ENCODE measurements at places on chromosomes 2 and 18.

GRCh38 chr2:85522090-85522647 is 16.8 kb upstream of the MAT2A start:
- no peak for DNase-seq

DNA sequence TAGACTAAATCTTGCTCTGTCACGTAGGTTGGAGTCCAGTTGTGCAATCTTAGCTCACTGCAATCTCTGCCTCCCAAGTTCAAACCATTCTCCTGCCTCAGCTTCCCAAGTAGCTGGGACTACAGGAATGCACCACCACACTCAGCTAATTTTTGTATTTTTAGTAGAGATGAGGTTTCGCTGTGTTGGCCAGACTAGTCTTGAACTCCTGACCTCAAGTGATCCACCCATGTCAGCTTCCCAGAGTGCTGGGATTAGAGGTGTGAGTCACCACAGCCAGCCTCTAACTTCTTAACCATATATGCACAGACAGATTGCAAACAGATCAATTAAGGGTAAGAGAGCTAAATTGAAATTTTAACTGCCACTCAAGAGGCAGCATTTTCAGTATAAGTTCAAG is 22.1 kb upstream of the CNGA3 start:
- no peak for DNase-seq

GRCh38 chr2:2083113-2083758 is 247.8 kb downstream of the MYT1L start:
- no peak for DNase-seq

DNA sequence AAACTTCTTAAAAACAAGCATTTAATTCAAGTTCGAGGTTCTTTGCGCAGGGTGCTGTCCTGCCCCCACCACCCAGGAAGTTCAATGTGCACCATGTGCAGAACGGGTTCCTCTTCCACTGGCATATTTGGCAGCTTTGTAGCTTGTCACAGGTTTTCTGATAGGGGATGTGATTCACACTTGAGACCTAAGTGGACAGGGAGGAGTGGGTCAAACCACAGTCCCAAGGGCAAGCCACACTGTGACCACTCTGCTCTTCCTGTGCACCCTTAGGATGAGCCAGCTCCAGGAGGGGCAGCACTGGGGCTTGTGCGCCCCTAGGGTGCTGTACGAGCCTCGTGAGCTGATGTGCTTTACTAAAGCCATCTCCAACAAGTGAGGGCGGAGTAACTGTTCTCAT is 82.5 kb downstream of the TGFA start:
- no peak for DNase-seq

DNA sequence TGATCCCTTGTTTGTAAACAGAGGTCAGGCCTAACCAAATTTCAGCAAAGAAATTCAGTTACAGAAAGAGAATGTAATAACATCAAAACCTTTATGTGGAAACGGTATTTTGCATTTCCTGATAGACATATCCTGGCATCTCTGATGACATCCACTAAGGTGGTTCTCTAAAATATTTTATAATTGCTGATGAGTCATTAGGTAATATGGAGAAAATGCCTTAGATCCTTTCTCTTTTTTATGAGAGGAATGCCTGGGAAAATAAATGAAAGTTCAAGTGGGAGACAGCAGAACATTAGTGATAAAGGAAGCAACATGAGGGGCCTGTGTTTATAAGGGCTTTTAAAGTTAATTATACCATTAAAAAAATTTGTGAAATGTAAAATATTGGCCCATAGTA is 72.6 kb downstream of the PLCL1 start:
- no peak for DNase-seq

- DNase-seq = no peak
These were observed 1.4 kb downstream of the REEP1 start for GRCh38 chr2:86335865-86336674.

GRCh38 chr2:24955921-24956320 is 15.8 kb downstream of the DNAJC27 start:
- DNase-seq = no peak

DNA sequence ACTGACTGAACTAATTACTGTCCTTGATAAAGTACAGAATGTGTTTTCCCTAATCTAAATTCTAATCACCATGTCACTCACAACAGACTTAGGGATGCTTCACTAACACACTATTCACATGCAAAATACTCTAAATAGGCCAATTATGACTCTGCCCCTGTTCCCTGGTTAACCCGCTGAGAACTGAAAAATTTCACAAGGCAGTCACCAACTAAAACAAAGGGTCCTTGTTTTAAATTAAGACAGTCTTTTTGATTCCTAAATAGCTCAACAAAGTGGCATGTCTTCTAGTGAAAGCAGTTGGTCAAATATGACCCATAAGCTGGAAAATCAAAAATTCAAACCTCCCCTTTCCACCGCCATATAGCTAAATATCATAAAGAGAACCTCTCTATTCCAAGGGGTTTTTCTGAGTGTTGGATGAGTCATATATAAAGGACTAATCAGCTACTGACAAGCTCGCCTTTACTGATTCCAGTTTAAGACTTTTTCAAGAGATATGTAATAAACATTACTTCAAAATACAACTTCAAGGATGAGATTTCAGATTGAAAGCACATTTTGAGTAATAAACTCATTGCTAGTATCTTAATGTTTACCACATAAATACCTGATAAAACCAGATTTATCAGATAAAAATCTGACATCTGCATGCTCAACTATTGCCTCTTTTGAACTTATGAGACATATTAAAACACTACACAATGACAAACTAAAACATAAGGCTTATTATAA is 235.8 kb downstream of the TCF4 start:
- DNase-seq = no peak

DNA sequence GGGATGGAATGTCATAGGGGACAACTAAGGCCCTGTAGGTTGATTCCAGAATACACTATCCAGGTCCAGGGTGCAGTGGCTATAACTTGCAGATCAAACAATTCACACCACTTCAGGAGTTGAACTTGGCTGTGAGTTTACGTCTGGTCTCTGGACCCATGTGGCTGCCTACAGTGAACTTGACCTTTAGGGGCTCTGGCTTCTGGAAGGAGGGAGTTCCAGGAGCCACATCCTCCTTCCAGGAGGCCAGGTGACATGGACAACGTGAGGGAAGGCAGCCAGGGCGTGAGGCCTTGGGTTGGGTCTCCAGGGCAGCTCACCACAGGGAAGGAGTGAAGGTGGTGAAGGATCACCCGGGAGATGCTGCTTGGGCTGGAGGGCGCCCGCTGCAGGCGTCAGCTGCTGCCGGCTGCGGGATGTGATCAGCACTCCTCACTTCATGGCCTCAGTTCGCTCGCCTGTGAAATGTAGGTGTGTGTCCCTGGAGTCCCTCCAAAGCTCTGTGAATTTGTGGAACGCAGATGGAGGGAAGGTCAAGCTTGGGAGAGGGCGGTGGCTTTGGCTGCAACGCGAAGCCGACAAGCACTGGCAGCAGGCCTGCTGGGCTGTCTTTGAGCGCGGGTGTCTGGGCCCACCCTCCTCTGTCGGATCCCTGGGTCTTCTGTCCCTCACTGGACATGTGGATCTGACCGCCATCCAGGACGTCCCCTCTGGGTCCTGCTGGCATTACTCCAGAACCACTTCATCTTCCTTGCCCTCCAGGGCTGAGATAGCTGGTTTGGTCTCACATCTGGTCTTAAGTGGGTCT is 146.5 kb downstream of the GLI2 start:
- DNase-seq = no peak

DNA sequence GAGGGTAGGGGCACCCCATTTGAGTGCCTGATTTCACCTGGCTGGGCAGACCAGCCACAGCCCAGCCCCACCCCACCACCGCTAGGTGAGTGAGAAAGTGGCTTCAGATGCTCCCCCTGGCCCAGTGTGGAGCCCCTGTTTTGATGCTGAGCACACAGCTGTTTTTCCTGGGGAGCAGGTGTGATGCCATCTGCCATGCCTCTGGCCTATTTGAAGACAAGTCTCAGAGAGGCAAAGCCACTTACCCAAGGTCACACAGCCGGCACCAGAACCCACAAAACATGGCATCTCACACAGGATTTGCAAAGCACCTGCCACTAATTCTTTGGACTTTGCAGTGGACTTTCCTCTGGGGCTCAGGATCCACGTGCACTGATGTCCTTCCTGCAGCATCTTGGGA is 131.3 kb downstream of the INHBB start:
- no peak for DNase-seq

DNA sequence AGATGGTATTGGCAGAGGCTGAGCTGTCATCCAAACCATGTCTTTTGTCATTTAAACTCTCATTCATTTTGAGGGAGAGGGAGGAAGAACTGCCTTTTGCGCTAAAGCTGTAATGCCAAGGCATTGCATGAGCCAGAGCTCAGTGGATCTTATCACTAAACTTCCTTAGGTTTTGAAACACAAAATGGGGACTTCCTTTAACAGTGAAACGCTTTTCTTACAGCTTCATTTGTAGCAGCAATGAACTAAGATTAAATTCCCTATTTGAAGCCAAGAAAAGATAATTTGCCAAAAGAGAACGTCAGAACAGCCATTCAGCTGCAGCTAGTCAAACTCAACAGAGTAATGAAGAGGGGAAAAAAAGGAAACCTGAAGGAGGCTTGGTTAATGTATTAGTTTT is 143.5 kb upstream of the MMADHC start:
- no peak for DNase-seq

DNA sequence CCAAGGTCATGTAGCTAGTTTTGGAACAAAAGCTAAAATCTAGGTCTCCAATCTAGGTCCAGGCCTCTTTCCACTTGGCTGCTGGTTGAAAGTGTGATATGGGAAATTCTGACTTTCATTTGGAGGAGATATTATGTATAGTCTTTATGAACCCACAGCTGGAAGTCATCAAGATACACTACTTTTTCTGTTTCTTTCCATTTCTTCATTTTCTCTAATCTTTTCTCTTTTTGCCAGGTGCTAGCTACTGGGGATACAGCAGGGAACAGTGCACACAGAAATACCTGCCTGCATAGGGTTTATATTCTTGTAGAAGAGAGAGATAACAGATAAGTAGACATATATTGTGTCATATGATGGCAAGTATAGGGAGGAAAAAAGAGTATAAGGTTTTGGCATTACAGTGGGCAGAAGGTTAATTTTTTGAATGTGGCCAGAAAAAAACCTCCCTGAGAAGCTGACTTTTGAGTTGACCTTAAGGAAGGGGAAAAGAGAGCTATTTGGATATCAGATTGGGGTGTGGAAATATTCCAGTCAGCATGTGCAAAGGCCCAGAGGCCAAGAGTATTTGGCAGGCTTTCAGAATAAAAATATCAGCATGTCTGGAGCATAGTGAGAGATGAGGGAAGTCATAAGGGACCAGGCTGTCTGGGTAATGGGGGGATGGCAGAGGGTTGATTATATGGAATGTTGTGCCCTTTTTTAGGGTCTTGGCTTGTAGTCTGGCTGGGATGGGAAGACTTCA is 15.6 kb downstream of the IL1R1 start:
- no peak for DNase-seq

- DNase-seq = no peak
These were observed 180.3 kb upstream of the TCF4 start for GRCh38 chr18:55768255-55768654.

GRCh38 chr2:215394102-215394805 is 41.6 kb downstream of the FN1 start:
- DNase-seq = peak; percentile 60

DNA sequence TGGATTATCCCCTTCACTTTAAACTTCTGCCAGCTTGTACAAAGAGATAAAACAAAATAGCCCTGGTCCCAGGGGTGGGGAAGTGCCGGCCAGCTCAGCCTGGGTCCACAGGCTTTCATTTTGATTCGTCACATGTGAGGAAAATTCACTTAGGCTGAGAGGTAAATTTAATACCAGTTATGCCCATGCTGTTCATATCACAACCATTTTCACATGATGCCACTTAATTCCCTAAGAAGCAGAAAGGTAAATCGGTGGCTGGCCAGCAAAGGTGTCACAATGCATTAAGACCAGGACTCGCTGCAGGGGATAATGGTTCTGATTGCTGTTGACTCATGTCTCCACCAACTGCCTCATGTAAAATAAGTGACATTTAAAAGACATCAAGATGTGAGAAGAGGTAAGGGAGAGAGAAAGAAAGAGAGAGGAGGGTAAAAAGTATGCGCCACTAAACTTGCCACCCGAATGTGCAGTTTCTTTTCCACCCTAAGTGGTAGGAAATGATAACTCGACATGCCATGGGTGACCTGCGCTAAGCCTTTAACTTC is 261.0 kb upstream of the SIX3 start:
- DNase-seq = peak; percentile 78

DNA sequence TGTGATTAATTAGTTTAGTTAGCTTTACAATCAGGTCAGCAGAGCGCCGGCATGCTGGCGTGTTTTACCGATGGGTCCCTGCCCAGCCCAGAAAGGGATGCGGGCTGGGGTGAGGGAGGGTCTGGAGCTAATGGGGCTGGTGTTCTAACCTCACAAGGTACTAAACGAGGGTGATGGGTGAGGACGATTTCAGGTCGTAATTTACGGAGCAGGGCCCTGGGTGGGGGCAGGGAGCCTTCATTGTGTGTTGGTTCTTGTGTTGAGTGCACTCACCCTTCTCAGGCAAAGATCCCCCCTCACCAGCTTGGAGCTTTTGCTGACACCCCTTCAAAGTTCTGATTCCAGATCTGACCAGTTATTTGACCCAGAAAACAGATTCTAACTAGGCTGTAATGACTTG is 39.5 kb downstream of the PTGR3 start:
- no peak for DNase-seq

Data from NCI-H524 treated with DMSO at 0.1 percent for 48 hours (cell line).